Stimulated activated CD8-positive, alpha-beta memory T cell treated with anti-CD3 and anti-CD28 coated beads, Interleukin-7, amount 100 ng/mL, for 48 hours (primary cell): ENCODE measurements at places on chromosomes 2 and 18.

GRCh38 chr18:1412655-1413322 lies 508.1 kb downstream of the ADCYAP1 start:
- DNase-seq: no peak

DNA sequence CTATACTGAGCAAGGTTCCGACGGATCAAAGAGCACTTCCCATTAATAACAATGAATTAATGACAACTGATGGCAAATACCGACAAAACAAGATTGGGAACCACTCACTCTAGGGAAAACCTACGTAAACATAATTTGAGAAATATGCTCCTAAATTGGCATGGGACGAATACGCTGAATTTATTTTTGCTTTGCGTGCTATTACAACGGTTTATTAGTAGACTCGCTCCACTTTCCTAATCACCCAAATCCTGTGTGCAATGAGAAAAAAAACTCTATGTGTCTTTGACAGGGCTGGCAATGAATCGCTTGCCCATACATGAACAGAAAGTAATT lies 536 bp upstream of the SLC25A12 start:
- DNase-seq: no peak

GRCh38 chr2:133004623-133005022 lies 334.6 kb upstream of the LYPD1 start:
- no peak for DNase-seq

DNA sequence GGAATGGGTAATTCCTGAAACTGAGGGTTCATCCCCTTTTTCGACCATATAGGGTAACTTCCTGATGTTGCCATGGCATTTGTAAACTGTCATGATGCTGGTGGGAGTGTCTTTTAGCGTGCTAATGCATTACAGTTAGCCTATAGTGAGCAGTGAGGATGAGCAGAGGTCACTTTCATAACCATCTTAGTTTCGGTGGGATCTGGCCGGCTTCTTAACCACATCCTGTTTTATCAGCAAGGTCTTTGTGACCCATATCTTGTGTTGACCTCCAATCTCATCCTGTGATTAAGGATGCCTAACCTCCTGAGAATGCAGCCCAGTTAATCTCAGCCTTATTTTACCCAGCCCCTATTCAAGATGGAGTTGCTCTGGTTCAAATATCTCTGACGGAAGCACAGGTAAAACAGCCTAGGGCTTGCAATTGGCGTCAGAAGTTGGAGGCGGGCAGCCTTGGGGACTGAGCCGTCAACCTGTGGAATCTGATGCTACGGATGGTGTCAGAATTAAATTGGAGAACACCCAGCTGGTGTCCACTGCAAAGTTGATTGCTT lies 19.5 kb downstream of the RALBP1 start:
- DNase-seq: no peak

GRCh38 chr2:43024515-43025011 lies 201.8 kb downstream of the ZFP36L2 start:
- DNase-seq: no peak
